Stimulated activated naive CD4-positive, alpha-beta T cell treated with Interleukin-2 at 50 U/mL for 16 hours (primary cell): ENCODE measurements at places on chromosomes 13 and 19.
A peak's percentile ranks its signal among the peaks of the same experiment; 100 is the strongest.

- peak; percentile 50 for DNase-seq
Observed at GRCh38 chr19:46746281-46747057, at the start of gene STRN4. Gene STRN4 (minus strand): TSS chr19:46746450. CDS start chr19:46746430, 20 bp downstream.

DNA sequence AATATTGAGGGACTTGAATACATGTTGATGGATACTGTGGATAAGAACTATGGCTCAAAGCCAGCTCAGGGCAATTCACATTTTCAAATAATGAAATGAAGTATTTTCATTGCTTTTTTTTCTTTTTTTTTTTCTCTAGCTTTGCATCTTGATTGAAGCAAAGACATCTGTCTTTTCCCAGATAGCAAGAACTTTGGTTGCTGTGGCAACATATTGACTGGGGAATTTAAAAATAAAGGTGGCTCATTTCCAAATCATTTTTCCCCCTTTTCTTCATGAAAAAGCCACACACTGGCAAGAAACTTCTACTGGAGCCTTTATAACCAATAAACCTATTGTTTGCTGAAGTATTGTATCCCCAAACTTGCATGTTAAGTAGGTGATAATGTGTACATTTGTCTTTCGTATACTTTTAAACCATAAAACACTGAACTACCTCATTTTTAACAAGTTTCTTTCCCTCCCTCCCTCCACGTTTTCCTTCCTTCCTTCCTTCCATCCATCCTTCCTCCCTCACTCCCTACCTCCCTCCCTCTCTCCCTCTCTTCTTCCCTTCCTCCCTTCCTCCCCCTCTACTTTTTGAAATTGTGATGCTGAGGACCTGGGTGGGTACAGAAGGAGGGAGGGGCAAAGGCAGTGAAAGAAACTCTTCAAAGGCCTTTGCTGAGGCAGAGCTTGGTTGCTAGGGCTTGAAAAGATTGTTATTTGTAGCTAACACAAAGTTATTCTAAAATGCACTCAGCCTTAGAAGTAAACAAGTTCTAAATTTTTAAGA, 343.5 kb upstream of the SPRY2 start:
- no peak for DNase-seq

- no peak for DNase-seq
Observed at GRCh38 chr13:71875823-71876222, 8.8 kb upstream of the DACH1 start.

DNA sequence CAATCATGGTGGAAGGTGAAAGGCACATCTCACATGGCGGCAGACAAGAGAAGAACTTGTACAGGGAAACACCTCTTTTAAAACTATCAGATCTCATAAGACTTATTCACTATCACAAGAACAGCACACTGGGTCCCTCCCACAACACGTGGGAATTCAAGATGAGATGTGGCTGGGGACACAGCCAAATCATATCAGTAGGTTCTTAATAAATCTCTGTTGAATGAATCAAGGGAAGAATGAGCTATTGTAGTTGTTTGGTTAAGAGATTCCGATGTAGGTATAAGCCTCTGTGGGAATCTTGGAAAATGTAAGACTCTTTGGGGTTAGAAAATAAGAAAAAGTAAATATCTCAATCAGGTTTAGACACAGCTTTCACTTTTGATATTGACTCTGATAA, 400.2 kb downstream of the KCNRG start:
- DNase-seq = no peak

DNA sequence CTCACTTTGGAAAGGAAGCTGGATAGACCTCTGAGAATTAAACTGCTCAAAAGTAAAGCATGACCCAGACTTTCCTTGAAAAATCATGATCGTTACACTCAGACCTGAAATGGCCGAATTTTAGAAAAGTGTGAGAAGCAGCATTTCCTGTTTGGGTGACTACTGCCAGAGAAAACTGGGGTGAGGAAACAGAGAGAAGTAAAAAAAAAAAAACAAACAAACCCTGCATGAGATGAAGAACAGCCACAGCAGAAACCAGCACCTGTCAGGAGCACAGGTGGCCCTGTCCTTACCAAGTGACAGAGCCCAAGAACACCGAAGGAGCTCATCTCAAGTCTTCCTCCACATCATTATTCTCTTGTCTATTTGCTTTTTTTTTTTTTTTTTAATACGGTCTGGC, 12.0 kb upstream of the ADPRHL1 start:
- DNase-seq = no peak
